ENCODE measurements at places on chromosomes 4 and X. TPM values are rescaled to one million over a fixed set of nuclear protein-coding genes. Genes with fewer than 3 reads are reported as not detected.

GRCh38 chr4:94827481-94828110 is 69.8 kb downstream of the BMPR1B start:
- DNase-seq: no peak
- no peaks in the 10 kb centered on the region for H3K27me3 ChIP-seq
- H3K4me3 ChIP-seq: no peak overlapping the region
- no peaks in the 10 kb centered on the region for H3K36me3 ChIP-seq
- H3K27ac ChIP-seq: no peak overlapping the region

The RBMX gene
- 239 TPM for total RNA-seq

GRCh38 chrX:23756165-23756564 is 13.1 kb upstream of the ACOT9 start:
- DNase-seq: peak; percentile 80
- H3K27me3 ChIP-seq: no peaks in the 10 kb centered on the region
- no peak overlapping the region for H3K27ac ChIP-seq

The PLS3 gene
- total RNA-seq: not detected

The KLF8 gene
- total RNA-seq: 42.7 TPM

The CTAG1B gene
- not detected for total RNA-seq

- H3K4me1 ChIP-seq: no peaks in the 10 kb centered on the region
- no peaks in the 10 kb centered on the region for H3K27me3 ChIP-seq
- no peak overlapping the region for H3K4me3 ChIP-seq
Observed at GRCh38 chr4:168212656-168213055, 105.9 kb downstream of the DDX60 start.

The ADAM29 gene
- not detected for total RNA-seq

- no peaks in the 10 kb centered on the region for H3K36me3 ChIP-seq
- H3K4me3 ChIP-seq: no peak overlapping the region
- H3K27me3 ChIP-seq: no peaks in the 10 kb centered on the region
- no peak overlapping the region for H3K27ac ChIP-seq
- no peak for DNase-seq
- no peaks in the 10 kb centered on the region for H3K4me1 ChIP-seq
Observed at GRCh38 chr4:136306361-136306760, 1225.9 kb downstream of the PCDH18 start.

DNA sequence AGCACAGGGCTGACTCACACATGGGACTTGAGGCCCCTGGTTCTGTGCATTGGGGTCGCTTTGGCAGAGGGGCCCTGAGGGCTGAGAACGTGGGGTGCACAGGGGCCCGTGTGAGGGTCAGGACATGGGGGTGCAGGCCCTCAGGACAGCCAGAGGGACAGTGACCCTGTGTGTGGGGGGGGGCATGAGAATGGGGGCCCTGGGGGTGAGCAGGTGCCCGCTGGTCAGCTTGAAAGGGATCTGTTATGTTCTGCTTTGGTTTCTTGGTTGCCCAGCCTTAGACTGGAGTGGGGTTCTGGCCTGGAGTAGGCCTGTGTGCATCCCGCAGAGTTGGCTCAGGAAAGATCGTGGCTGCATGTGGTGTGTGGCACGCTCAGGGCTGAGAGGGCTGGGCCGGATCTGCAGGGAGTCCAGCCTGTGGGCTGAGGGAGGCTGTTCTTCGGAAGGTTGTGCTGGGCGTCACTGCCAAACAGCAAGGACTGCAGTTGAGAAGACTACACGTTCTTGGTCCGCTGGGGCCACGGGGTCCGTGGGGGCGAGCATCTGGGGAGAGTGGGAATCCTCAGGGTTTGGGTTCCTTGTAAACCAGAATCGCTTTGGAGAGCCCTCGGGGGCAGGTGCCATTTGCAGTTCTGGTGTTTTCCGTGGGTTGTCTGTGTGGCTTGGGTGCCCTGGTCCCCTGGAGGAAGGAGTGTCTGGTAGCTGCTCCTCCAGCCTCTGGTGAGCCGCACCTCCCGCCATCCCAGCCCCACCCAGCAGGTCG is 15.2 kb upstream of the UVSSA start:
- no peak for DNase-seq
- no peaks in the 10 kb centered on the region for H3K4me1 ChIP-seq
- peaks cover 56% of the 10 kb centered on the region for H3K36me3 ChIP-seq
- H3K27ac ChIP-seq: no peak overlapping the region
- no peaks in the 10 kb centered on the region for H3K27me3 ChIP-seq
- no peak overlapping the region for H3K4me3 ChIP-seq

- no peaks in the 10 kb centered on the region for H3K4me1 ChIP-seq
- no peaks in the 10 kb centered on the region for H3K36me3 ChIP-seq
- no peak for DNase-seq
- H3K27me3 ChIP-seq: no peaks in the 10 kb centered on the region
- no peak overlapping the region for H3K4me3 ChIP-seq
Observed at GRCh38 chrX:108310506-108310905, 127.7 kb downstream of the COL4A6 start.

GRCh38 chr4:33323393-33323792 is 2603.2 kb downstream of the PCDH7 start:
- H3K36me3 ChIP-seq: no peaks in the 10 kb centered on the region
- no peak for DNase-seq
- H3K4me3 ChIP-seq: no peak overlapping the region
